ENCODE measurements at places on chromosomes 3 and 15.

- no peak for DNase-seq
Measured at GRCh38 chr3:122409446-122409845, 6.4 kb downstream of the WDR5B start.

DNA sequence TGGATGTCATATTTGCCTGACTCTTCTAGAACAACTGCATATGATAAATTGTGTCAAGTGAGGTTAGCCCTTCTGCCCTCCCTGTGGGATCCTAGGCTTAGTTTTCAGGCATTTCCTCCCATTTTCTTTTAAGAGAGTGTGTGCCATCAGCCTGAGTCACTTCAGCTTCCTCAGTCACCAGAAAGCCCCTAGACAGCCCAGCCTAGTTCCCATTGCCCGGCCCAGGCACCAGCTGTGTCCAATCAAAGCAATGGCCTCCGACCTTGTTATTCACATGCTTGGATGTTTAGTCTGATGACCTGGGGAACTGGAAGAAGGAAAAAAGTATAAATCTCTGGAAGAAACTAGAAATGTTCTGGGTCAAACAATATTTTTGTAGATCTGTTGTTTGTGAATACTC is 221.9 kb upstream of the LRIG1 start:
- DNase-seq: no peak

DNA sequence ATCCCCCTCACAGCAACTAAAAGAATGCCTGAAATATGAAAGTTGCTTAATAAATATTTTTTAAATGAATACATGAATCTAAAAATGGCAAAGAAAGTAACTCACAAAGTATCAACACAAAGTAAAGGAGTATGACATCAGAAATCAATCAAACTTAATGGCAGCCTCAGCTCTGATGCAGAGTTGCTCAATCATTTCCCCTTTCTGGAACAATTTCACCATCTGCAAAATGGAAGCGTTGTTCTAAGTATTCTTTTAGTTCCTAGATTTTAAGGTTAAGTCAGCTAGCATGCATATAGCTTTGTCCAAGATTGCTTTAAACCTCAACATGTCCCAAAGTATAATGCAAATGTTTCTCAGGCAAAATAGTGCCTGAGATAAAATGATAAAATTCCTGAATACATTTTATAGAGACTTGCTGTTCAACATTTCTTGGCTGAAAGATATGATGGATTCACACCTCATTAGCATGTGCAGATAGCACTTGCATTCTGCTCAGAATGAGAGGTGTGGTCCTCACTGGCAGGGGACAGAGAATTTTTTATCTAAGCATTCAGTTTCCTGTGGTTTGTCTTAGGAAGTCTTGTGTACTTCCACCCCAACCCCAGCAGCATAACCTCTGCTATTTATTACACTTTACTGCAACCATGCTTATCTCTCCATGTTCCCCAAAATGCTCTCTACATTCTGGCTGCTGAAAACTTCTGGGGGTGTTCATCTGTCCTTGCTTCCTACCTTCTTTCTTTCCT is 429.3 kb downstream of the GRM7 start:
- no peak for DNase-seq

DNA sequence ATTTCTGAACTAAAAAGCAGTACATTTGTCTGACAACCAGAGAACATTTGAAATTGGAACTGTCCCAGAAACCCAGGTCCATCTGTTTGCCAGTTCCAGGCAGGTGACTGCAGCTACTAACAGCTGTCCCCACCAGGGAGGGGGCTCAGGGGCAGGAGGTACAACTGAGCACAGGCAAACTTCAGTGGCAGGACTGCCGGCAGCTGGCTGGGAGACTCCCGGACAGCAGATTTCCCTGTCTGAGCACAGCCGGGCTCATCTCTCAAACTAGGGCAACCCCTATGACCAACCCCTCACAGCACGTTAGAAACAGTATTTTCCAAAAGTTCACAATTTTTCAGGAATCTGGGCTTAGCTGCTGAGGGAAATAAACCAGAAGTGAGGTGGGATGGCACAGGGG is 88.8 kb downstream of the MEGF11 start:
- no peak for DNase-seq

GRCh38 chr3:58691997-58692396 is 25.4 kb upstream of the FAM3D start:
- no peak for DNase-seq

DNA sequence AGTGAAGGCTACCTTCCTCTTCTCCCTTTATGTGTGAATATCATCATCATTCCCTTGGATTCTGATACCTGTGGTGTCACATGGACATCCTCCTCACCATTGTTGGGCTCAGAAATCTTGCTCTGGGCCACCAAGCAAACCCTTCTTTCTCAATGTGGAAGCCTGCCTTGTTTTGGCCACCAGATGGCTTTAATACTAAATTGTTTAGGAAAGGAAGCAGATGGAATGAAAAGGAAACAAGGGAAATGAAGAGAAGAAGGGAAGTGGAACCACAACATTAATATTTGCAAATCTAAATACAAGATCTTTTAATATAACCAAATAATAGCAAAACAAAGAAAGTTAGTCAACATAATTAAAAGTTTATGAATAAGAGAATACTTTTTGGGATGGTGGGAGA is 14.0 kb downstream of the FAM227B start:
- no peak for DNase-seq

GRCh38 chr3:183455089-183455488 is 26.7 kb upstream of the MCF2L2 start:
- DNase-seq: no peak

DNA sequence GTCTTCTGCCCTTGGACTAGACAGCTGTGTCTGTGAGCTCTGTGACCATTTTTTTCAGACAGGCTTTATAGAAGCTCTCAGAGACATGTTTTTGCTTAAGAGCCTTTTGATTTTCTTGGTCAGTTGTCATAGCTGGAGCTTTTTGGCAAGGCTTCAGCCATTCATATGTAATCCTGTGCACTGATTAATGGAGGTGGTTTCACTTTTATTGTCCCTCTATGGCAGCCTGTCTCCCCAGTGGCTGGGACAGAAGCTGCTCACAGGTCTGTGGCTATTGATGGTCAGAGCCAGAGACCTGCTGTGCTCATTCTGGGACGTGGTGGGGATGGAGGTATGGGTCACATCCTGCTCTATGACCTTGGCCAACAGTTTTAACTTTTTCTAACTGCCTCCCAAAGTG is 226.6 kb upstream of the LRRFIP2 start:
- no peak for DNase-seq

- no peak for DNase-seq
Measured at GRCh38 chr3:66195347-66195783, 25.4 kb upstream of the SLC25A26 start.

GRCh38 chr3:42892169-42892568 is 13.8 kb upstream of the ZNF662 start:
- DNase-seq: no peak

GRCh38 chr15:48190932-48191573 is 412 bp upstream of the CTXN2 start:
- DNase-seq: no peak

- DNase-seq: no peak
Measured at GRCh38 chr15:29534378-29534777, 264.8 kb upstream of the NSMCE3 start.
